HFF-Myc (cell line): ENCODE measurements at places on chromosomes 16 and 17.

DNA sequence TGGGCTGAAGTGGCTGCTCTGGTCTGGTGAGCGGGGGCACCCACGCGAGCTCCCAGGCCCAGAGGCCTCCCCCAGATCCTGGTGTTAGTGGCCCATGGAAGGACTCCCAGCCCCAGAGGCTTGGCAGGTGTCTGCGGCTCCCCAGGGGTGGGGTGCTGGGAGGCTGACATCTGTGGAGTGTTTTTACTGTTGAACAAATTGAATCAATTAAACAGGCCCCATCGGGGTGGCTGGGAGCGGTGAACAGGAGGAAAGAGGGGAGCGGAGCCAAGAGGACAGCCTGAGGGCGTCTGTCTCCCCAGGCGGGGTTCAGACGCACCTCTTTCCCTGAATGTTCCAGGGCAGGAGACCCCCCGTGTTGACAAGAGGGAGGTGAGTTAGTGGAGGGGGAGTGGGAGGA is 29.9 kb downstream of the ACTG1 start:
- DNase-seq = no peak

- DNase-seq = no peak
These were observed 111.4 kb downstream of the METRNL start for GRCh38 chr17:83190601-83191387.

DNA sequence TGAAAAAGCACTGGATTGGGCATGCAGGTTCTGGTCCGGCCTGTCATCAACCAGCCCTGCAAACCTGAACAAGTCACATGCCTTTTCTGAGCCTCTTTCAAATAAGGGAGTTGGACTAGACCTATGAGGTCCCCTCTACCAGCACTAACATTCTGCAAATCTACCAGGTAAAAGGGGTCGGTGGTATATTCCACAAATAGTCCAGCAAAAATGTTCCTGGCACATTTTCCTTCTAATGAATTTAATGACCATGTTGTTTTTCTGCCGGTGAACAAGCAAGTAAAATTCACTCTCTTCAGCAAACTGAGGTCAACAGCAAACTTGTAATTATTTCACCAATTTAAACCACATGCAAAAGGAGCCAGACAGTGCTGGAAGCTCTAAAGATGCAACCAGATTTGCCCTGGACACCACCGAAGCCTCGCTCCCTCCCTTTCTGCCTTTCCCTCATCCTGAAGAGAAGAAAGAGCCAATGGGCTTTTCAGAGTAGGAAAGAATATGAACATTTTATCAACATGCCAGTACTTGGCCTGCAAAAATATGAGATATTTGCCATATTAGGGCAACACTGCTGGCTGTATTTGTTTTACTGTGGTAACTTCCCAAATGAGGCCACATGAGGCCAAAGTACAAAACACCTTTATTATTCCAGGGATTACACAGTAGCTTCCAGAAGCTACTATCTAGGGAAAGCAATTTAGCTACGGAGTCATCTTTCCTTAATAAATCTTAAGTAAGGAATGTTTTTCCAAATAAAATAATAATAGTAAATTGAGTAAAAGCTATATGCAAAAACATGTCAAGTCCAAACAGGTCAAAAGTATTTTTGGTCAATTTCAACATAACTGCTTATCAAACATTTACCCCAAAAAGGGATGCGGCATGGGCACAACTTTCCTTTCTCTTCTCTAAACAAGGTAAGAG is 45.0 kb downstream of the USP31 start:
- no peak for DNase-seq

GRCh38 chr17:77654850-77655249 is 303.7 kb upstream of the TNRC6C start:
- no peak for DNase-seq

DNA sequence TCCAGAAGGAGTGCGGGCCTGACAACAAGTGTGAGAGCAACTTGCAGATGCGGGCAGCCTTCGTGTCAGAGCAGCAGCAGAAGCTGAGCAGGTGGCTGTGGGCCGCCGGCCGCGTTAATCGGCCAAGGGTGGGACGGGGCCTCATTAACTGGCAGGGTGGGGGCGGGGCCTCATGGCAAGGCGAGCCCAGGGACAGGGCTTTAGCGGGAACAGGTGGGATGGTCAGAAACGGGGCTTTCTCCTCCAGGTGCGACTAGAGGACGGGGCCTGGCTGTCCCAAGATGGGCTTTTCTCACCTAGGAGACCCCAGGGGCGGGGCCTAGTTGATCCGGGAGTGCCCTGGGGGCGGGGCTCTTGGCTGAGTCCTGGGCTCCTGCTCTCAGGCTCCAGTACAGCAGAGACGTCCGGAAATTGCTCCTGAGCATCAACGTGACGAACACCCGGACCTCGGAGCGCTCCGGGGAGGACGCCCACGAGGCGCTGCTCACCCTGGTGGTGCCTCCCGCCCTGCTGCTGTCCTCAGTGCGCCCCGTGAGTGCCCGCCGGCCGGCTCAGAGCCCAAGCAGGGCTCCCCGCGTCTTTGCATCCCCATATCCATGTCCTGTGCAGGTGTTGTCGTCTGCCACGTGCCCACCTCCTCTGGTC is 18.4 kb upstream of the PDK2 start:
- no peak for DNase-seq

DNA sequence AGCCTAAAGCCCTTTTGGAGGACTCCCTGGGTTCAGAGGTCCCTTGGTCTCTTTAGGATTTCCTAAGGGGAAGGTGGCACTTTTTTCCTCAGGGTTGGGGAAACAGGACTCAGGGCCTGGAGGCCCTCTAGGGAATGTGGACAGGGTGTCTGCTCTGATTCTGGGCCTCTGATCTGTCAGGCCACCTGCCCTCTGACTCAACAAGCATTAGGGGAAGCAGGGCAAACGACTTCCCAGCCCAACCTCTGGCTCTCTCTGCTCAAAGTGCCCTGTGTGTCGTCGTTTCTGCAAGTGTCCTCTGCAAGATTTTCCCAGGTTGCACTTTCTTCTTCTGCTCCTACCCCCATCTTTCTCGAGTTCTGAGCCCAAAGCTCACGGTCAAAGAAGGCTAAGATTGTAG is 6.6 kb upstream of the IGFBP4 start:
- DNase-seq = no peak
